ENCODE measurements at places on chromosomes 6 and 20.

- DNase-seq = no peak
These were observed 43.6 kb downstream of the MDGA1 start for GRCh38 chr6:37653933-37654565.

GRCh38 chr6:158413028-158413427, 100.8 kb downstream of the TULP4 start:
- no peak for DNase-seq

GRCh38 chr6:10256113-10256690, 158.7 kb downstream of the TFAP2A start:
- DNase-seq = no peak

DNA sequence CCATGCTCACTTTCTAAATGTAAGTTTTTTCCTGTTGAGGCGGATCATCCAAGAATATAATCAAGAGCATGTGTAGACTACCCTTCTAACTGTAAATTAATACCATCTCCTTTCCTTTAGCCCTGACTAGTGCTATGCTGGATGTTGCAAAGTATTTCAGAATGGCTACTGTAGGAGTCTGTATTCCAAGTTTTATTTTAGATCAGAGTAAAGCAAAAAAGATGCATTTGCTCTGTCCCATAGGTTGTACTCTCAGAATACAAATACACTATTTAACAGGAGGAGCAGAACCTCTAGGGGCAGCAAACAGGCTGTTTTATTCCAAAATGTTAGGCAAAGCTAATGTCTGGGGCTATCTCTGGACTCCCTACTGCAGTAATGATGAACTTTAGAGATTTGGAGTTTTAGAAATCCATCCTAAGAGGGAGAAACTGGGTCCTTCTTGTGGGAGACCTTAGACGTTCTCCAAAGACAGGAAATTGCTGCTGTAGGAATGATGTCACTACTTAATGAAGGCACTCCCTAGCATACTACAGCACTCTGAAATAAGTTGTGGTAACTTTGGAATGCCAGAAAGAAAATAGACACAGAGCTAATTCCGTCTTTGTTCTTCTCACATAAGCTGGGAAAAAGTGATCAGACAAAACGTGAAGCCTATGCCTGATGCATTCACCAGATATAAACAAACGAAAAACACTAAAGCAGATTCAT, 392.4 kb upstream of the HS3ST5 start:
- no peak for DNase-seq

DNA sequence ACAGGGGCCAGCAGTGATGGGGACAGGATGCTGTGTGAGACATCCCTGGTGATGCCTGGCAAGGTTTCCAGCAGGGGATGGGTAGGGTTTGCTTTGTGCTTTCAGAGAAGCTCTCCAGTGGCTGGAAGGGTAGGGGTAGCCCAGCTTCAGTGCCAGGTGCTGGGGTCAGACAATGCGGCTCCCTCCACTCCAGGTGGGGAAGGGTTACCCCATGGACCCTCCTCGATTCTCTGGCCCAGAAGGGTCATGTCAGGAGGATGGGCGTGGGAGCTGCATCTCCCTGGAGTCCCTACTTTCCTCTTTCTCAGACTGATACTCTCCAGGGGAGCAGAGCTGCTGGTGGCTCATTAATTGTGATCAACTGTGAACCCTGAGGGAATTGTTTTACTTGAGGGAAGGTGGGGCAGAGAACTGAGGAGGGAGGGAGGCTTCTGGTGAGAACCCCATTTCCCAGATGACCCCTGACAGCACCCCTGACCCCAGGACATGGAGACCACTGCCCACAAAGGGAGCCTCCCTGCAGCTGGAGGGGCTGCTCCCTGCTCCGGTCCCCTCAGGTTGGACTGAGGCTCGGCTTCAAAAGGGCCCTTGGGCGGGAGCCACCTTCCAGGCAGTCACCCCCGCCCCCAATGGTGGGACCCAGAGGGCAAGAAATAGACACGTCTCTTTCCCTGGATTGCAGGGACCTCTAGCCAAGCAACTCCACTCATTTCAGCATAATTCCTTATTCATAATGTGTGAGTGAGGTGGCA, 100.9 kb upstream of the BHLHE23 start:
- no peak for DNase-seq

- no peak for DNase-seq
These were observed 4.1 kb downstream of the DNAJC5 start for GRCh38 chr20:63898882-63899558.

DNA sequence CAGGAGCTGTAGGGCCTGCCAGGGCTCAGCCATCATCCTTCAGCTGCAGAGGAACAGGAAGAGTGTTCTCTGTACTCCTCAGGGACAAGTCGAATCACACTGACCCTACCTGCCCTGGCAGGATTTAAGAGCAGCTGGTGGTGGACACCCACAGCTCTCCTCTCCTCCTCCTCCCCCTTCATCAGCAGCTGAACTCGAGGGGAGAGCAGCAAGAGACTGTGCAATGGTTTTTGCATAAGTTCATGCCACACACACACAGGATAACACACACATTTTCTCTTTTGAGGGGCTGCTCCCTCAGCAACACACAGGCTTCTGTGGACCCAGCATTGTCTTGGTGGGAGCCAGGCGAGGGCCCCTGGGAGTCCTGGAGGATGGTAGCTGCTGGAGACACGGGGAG, at the start of gene CST11:
Gene CST11, minus strand, starts transcription at position 101 of the 400 bp plus-strand sequence. Its CDS starts 65 bp downstream, at position 36.
- DNase-seq = no peak

GRCh38 chr6:160998766-160999165, 7.2 kb downstream of the MAP3K4 start:
- DNase-seq = no peak

GRCh38 chr6:127816643-127817042, 84.2 kb downstream of the THEMIS start:
- no peak for DNase-seq

DNA sequence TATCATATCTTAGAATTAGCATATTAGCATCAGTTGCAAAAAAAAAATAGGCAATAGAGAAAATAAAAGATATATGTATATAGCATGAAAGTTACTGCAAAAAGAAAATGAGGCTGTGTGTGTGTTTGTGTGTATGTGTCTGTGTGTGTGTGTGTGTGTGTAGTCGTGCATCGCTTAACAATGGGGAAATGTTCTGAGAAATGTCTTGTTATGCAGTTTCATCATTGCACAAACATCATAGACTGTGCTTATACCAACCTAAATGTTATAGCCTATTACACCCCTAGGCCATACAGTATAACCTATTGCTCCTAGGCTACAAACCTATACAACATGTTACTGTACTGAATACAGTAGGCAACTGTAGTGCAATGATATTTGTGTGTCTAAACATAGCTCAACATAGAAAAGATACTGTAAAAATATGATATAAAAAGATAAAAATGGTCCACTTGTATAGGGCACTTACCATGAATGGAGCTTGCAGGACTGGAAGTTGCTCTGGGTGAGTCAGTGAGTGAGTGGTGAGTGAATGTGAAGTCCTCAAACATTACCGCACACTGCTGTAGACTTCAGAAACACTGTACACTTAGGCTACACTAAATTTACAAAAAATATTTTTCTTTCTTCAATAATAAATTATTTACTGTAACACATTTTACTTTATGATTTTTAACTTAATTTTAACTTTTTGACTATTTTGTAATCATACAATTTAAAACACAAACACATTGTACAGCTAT, 805.1 kb downstream of the KIF16B start:
- no peak for DNase-seq
